ENCODE measurements at places on chromosomes 5 and 9.

GRCh38 chr5:78611126-78611605, 37.4 kb downstream of the LHFPL2 start:
- no peak for DNase-seq

GRCh38 chr9:103900466-103900865, 193.6 kb upstream of the SMC2 start:
- no peak for DNase-seq

GRCh38 chr5:14577971-14578370, 3.6 kb upstream of the OTULINL start:
- DNase-seq: no peak

- DNase-seq: no peak
Observed at GRCh38 chr5:84445049-84445685, 60.5 kb upstream of the EDIL3 start.

DNA sequence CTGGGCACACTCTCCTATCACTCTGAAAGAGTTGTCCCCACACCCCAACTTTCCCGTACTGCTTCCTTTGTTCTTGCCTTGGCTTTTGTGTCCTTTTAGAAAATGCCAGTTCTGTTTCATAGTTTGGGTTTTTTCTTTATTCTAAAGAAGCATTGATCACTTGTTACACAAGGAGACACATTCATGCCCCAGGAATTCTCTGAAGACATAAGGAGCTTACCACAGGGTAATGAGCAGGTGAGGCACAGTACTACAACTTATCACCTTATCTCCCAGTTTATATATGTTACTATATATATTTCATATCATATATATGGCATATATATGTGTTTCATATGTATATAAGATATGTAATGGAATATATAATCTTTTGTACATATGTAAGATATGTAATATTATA, 6.5 kb upstream of the SSBP2 start:
- DNase-seq: no peak

GRCh38 chr9:98999152-98999525, 55.4 kb downstream of the COL15A1 start:
- DNase-seq: no peak

GRCh38 chr9:129769669-129770068, 16.8 kb upstream of the PTGES start:
- no peak for DNase-seq

GRCh38 chr5:130141659-130142320, 237.5 kb downstream of the CHSY3 start:
- DNase-seq: no peak

GRCh38 chr5:64502196-64502595, 3.6 kb upstream of the RGS7BP start:
- no peak for DNase-seq

- DNase-seq: no peak
Observed at GRCh38 chr5:30607301-30607894, 586.1 kb upstream of the CDH6 start.

DNA sequence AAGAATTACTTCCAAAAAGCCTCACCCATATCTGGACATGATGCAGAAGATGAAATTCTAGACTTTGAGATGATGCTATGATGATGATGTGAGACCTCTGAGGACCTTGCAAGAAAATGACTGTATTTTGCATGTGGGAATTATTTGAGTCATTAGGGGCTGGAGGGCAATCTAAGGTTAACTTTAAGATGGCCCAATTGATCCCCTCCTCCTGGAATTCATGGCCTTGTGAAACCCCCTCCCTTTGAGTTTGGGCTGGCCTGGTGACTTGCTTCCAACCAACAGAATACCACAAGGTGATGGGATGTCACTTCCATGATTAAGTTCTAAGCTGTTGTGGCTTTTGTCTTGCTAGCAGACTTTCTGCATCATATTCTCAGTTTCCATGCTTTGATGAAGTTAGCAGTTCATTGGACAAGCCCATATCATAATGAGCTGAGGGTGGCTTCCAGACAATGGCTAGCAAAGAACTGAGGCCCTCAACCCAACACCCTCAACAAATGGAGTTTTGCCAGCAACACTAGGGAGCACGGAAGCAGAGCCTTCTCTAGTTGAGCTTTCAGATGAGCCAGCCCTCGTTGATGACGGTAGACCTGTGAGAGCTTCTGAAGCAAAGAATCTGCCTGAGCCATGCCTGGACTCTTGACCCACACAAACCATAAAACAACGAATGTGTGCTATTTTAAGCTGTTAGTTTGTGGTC, 7.4 kb upstream of the AMACR start:
- DNase-seq: no peak

GRCh38 chr5:103981592-103981991, 419.0 kb upstream of the NUDT12 start:
- no peak for DNase-seq

DNA sequence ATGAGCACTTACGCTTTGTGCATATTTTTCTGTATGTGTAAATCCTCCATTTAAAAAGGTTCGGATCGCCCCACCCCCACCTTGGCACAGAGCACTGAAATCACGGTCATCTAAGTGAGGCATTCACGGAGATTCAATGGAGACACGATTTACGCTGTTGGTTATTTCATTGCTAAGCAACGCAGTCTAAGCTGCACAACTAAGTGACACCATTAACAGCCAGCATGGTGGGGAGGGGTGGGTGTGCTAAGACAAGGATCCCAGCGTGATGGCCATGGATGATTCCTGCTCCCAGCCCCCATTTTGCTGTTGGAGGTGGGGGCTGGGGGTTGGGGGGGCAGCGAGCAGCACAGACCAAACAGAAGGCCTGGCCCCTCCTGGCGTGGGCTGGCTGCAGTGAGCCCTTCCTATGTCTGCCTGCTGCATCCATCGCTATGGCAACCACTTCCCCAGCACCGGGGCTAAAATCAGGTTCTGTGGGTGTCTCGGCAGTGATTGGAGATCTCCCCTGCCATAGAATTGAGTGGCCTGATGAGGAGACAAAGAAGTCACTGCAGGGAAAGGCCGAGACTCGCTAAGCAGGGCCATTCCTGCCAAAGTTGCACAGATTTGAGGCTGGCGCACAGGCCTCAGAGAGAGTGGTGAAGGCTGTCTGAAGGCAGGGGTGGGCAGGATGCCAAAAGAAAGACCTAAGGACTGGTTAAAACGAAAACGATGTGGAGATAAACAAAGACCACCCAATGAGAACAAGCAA, 14.3 kb upstream of the MARCHF6 start:
- no peak for DNase-seq

DNA sequence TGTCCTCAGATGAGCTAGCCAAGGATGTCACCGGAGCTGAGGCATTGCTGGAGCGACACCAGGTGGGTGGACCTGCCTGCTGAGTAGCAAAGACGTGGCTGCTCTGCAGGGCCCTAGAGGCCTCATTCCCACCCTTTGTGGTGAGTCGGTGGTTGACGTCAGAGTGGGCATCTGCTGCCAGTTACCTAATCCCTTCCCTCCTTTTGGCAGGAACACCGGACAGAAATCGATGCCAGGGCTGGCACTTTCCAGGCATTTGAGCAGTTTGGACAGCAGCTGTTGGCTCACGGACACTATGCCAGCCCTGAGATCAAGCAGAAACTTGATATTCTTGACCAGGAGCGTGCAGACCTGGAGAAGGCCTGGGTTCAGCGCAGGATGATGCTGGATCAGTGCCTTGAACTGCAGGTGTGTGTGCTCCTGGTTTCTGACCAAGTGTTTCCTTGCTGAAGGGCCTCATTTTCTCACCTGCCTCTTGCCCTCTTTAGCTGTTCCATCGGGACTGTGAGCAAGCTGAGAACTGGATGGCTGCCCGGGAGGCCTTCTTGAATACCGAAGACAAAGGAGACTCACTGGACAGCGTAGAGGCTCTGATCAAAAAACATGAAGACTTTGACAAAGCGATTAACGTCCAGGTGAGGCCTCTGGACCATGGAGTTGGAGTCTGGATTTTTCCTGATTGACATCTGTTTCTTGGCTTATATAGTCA, 48.9 kb downstream of the DYNC2I2 start:
- no peak for DNase-seq

DNA sequence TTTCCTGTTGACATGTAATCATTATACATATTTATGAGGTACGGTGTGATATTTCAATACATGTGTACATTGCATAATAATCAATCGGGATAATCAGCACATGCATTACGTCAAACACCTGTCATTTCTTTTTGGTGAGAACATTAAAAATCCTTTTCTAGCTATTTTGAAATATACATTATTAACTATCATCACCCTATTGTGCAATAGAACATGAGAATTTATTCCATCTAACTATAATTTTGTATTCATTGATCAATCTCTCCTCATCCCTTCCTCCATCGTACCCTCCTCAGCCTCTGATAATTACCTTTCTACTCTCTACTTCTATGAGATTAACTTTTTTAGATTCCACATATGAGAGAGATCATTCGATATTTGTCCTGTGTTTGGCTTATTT, 170.9 kb upstream of the GHR start:
- no peak for DNase-seq

- no peak for DNase-seq
Observed at GRCh38 chr5:135032695-135032998, 1.4 kb downstream of the PITX1 start.
